Body of pancreas (tissue), 4 donors: ENCODE measurements at places on chromosomes 11 and 22. TPM values are rescaled to one million over a fixed set of nuclear protein-coding genes. Genes with fewer than 3 reads are reported as not detected.

GRCh38 chr22:37153901-37154300 is 4.2 kb upstream of the IL2RB start:
- no peak for DNase-seq

- peak; percentile 20 for DNase-seq
Measured at GRCh38 chr11:114082415-114082748, 22.9 kb downstream of the ZBTB16 start.

Gene OR52A1
- not detected for total RNA-seq

DNA sequence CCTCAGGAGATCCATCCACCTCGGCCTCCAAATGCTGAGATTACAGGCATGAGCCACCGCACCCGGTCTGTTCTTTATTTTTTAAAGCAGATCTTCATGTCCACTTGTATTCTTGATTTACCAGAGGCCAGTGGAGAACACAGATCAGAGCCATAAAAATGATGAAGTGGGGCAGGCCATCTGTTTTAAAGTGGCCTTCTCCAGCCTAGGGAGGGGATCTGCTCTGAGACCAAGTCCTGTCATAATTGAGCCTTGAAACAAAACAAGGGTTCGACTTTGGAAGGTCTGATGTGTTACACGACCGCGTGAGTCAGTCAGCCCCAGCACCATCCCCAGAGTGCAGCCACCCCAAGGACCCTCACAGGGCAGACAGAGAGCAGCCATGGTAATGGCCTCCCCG is 27.5 kb downstream of the ABCC8 start:
- DNase-seq = no peak

DNA sequence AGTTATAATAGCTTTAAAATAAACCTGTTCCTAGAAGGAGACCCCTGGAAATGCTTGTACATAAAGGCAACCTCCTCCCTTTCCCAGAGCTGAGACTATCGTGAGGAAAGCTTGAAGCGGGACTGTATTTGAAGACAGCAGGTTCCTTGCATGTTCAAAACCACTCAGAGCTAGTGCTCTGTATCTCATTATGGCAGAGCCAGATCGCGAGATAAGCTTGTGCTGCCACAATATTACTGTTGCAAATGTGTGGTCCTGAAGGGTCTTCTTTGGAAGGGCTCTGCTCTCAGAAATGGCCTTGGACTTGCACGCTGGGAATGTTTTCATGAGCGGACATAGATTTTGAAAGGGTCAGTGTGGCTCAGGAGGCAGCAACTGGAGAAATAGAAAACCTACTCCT is 168.2 kb downstream of the KIRREL3 start:
- DNase-seq = no peak

Gene TP53AIP1
- not detected for total RNA-seq

Gene CABP4
- 3.1 TPM for total RNA-seq

- no peak for DNase-seq
Measured at GRCh38 chr11:44067266-44067665, 1.2 kb downstream of the ACCS start.

Gene STIP1
- total RNA-seq = 63.6 TPM

DNA sequence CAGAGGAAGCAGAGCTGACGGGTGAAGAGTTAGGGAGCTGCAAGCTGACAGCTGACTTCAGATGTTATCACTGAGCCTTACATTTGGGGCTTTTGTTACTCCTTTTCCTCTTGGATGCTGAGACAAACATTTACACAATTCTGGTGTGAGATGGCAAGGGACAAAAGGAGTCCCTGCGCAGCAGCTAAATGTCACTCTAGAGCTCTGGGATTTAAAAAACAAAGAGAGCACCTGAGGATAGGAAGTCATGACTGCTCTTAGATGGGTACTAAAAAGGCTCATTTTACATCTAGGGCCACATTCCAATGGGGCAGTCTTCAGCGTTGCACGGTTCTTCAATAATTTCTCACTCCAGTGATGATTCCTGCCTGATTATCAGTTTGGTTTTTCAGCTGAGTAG is 204.5 kb downstream of the RAB38 start:
- no peak for DNase-seq

Gene NPTXR
- total RNA-seq = 10.5 TPM

Gene PDE3B
- total RNA-seq = 17.4 TPM

DNA sequence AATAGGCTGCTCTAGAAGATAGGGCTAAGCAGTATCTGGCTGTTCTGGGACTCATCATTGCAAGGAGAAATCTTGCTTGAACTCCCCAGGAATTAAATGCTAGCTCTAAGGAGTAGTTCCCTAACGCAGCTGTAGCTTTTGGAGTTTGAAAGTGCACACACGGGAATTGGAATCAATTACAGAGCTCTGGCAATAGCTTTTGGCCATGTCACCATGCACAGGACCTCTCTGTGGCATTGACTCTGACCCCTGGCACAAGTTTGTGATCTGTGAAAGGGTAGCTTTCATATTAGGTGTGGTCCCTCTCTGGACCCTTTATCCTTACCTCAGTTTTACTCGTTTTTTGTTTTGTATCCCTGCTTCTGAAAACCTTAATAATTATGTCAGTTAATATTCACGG is 121.6 kb downstream of the FAT3 start:
- DNase-seq = no peak

Gene SCGB1D2
- not detected for total RNA-seq
